ENCODE measurements at places on chromosomes 6 and 20. TPM values are rescaled to one million over a fixed set of nuclear protein-coding genes. Genes with fewer than 3 reads are reported as not detected.

- no peaks in the 10 kb centered on the region for H3K27me3 ChIP-seq
- no peak overlapping the region for H3K4me3 ChIP-seq
- peaks cover 13% of the 10 kb centered on the region for H3K36me3 ChIP-seq
Observed at GRCh38 chr20:33408716-33409654, 7.7 kb upstream of the CDK5RAP1 start.

- H3K4me3 ChIP-seq: no peak overlapping the region
- no peaks in the 10 kb centered on the region for H3K4me1 ChIP-seq
- peaks cover 12% of the 10 kb centered on the region for H3K27me3 ChIP-seq
- no peaks in the 10 kb centered on the region for H3K36me3 ChIP-seq
- no peak for DNase-seq
- H3K27ac ChIP-seq: no peak overlapping the region
Observed at GRCh38 chr6:26507658-26508057, 7.6 kb downstream of the BTN1A1 start.

DNA sequence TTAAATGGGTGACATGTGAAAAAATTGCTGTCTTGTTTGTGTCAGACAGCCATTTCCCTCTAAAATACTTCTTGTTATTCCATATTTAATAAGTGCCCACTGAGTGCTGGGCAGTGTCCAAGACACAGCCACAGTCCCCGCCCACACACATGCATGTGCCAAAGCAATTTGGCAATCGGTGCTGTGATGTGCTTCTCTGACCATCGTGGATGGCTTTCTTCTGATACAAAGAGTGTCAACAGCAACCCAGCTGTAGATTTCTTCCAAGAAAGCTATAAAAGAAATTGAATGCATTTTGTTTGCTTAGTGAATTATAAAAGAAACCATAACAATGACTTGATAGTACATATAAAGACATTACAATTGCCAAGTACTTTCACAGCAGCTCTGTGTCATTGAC lies 140.5 kb upstream of the ATXN1 start:
- no peak overlapping the region for H3K4me3 ChIP-seq
- H3K27ac ChIP-seq: no peak overlapping the region
- DNase-seq: no peak
- peaks cover 13% of the 10 kb centered on the region for H3K27me3 ChIP-seq
- no peaks in the 10 kb centered on the region for H3K4me1 ChIP-seq

PCIF1 gene
- total RNA-seq: 40.3 TPM

MUC21 gene
- not detected for total RNA-seq

TMC2 gene
- not detected for total RNA-seq

PRR18 gene
- not detected for total RNA-seq

HLA-DOB gene
- total RNA-seq: 15.6 TPM

GRCh38 chr6:2162079-2162445 lies 83.3 kb downstream of the GMDS start:
- no peak for DNase-seq
- H3K27me3 ChIP-seq: peaks cover 2% of the 10 kb centered on the region
- H3K4me1 ChIP-seq: peaks cover 30% of the 10 kb centered on the region
- H3K36me3 ChIP-seq: no peaks in the 10 kb centered on the region
- no peak overlapping the region for H3K27ac ChIP-seq

- no peak overlapping the region for H3K27ac ChIP-seq
- no peak overlapping the region for H3K4me3 ChIP-seq
- H3K4me1 ChIP-seq: peaks cover 6% of the 10 kb centered on the region
- peaks cover 15% of the 10 kb centered on the region for H3K36me3 ChIP-seq
Observed at GRCh38 chr20:25364180-25364788, 26.4 kb downstream of the ABHD12 start.

DNA sequence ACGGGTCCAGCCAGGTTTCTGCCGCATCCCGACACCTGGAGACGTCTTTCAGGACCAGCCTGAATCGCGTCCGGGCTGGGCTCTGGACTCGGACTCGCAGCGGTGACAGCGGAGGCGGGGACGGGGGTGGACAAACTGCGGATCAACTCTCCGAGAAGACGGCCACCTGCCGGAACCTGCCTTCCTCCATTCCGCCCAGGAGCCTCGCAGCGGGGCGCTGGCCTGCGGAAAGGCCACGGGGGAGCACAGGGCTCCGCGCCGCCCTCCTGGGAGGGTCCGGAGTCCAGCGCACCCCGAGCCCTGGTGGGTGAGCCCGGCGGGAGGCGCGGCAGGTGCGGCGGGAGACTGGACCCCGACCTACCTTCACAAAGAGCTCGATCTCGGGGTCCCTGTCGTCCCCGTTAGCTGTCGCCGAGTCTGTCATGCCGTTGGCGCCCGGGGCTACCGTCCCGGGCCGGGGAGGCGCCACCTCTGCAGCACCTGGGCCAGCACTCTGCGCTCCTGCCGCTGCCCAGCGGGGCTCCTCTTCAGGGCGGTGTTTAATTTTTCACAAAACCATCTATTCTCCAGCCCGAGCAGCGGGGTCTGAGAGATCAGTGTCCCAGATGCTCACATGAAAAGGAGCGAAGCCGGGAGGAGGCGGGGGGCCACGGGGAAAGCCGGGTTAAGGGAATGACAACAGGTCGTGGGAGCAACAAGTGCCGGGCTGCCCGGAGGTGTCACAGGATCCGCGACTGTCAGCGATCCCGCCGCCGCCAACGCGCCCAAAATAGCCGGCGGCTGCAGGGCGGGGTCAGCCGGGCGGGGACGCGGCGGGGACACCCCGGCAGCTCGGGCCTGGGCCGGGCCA lies at the start of gene CLIC5:
Gene CLIC5, minus strand, starts transcription at position 742 of the 850 bp plus-strand sequence. Its CDS starts 318 bp downstream, at position 424.
- H3K27ac ChIP-seq: peak within 1 kb of the TSS; percentile 71
- peak within 1 kb of the TSS; percentile 79 for H3K4me3 ChIP-seq
- no peaks in the 10 kb centered on the region for H3K36me3 ChIP-seq
- H3K4me1 ChIP-seq: peaks cover 54% of the 10 kb centered on the region
- peaks cover 23% of the 10 kb centered on the region for H3K27me3 ChIP-seq
- peak; percentile 34 for DNase-seq

DNA sequence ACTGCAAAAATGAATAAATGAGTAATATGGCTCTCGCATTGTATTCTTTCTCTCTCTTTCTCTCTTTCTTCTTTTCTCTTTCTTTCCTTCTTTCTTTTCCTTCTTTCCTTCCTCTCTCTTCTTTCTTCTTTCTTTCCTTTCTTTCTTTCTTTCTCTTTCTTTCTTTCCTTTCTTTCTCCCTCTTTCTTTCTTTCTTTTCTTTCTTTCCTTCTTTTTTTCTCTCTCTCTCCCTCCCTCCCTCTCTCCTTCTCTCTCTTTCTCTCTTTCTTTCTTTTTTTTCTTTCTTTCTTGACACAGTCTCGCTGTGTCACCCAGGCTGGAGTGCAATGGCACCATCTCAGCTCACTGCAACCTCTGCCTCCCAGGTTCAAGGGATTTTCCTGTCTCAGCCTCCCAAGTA lies 20.3 kb upstream of the ELOVL5 start:
- no peaks in the 10 kb centered on the region for H3K4me1 ChIP-seq
- no peak for DNase-seq
- H3K27me3 ChIP-seq: peaks cover 18% of the 10 kb centered on the region
- no peak overlapping the region for H3K4me3 ChIP-seq

DUSP15 gene
- not detected for total RNA-seq

GRCh38 chr6:157908369-157909281 lies 73.0 kb upstream of the SYNJ2 start:
- DNase-seq: no peak
- H3K4me1 ChIP-seq: peaks cover 13% of the 10 kb centered on the region
- peaks cover 28% of the 10 kb centered on the region for H3K36me3 ChIP-seq
- peak overlapping the region; percentile 53 for H3K27ac ChIP-seq

MATN4 gene
- total RNA-seq: not detected

DNA sequence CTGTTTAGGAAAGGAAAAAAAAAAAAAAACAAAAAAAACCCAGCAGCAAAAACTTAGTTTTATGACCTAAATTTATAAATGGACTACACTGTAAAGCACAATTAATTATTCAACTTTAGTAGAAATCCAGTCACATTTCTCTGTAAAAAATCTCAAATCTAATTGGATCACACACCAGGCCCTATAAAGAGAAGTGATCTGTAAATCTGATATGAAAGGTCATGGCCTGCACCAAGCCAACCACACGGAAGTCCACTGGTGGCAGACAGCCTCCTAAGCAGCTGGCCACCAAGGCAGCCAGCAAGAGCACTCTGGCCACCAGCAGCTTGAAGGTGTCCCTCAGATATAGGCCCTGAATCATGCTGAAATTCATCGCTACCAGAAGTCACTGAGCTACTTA lies 131.6 kb downstream of the HFE start:
- no peak overlapping the region for H3K27ac ChIP-seq
- H3K36me3 ChIP-seq: no peaks in the 10 kb centered on the region
- no peaks in the 10 kb centered on the region for H3K27me3 ChIP-seq
- H3K4me3 ChIP-seq: no peak overlapping the region
- peaks cover 38% of the 10 kb centered on the region for H3K4me1 ChIP-seq

- no peak overlapping the region for H3K27ac ChIP-seq
- peaks cover 8% of the 10 kb centered on the region for H3K4me1 ChIP-seq
- no peaks in the 10 kb centered on the region for H3K27me3 ChIP-seq
- DNase-seq: no peak
- no peak overlapping the region for H3K4me3 ChIP-seq
Observed at GRCh38 chr6:20876561-20876960, 342.3 kb downstream of the CDKAL1 start.

- H3K36me3 ChIP-seq: no peaks in the 10 kb centered on the region
Observed at GRCh38 chr20:15890407-15890982, 682.8 kb downstream of the KIF16B start.

GRCh38 chr20:31523361-31524283 lies 9.4 kb downstream of the HM13 start:
- no peak for DNase-seq
- no peak overlapping the region for H3K27ac ChIP-seq
- peaks cover 29% of the 10 kb centered on the region for H3K4me1 ChIP-seq
- no peak overlapping the region for H3K4me3 ChIP-seq
- peaks cover 42% of the 10 kb centered on the region for H3K36me3 ChIP-seq
- no peaks in the 10 kb centered on the region for H3K27me3 ChIP-seq

- no peaks in the 10 kb centered on the region for H3K36me3 ChIP-seq
- DNase-seq: no peak
- no peak overlapping the region for H3K4me3 ChIP-seq
- peaks cover 13% of the 10 kb centered on the region for H3K27me3 ChIP-seq
Observed at GRCh38 chr6:6230286-6230685, 90.2 kb downstream of the F13A1 start.

GRCh38 chr6:37311741-37312473 lies 41.9 kb upstream of the RNF8 start:
- H3K36me3 ChIP-seq: peaks cover 17% of the 10 kb centered on the region
- H3K4me3 ChIP-seq: no peak overlapping the region
- DNase-seq: no peak

FAM209B gene
- 0.45 TPM for total RNA-seq

BMP2 gene
- not detected for total RNA-seq

STMND1 gene
- not detected for total RNA-seq

DNA sequence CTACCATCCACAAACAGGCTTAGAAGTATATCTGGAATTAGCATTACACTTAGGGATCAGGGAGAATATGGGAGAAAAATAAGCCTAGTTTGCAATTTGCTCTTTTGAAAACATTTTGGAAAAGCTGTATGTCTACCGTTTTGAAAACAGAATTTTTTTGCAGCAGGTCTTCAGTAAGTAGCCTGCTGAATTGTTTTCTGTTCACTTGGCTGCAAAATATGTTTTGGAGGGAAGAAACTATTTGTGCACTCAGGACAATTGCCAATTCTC lies 39.6 kb downstream of the ILRUN start:
- peaks cover 26% of the 10 kb centered on the region for H3K36me3 ChIP-seq
- no peak for DNase-seq
- H3K27me3 ChIP-seq: no peaks in the 10 kb centered on the region
- H3K4me3 ChIP-seq: peak overlapping the region; percentile 76

- no peak for DNase-seq
- no peaks in the 10 kb centered on the region for H3K36me3 ChIP-seq
- H3K4me1 ChIP-seq: no peaks in the 10 kb centered on the region
- no peak overlapping the region for H3K27ac ChIP-seq
- no peaks in the 10 kb centered on the region for H3K27me3 ChIP-seq
Observed at GRCh38 chr6:50091641-50092040, 41.9 kb upstream of the DEFB112 start.

- no peak for DNase-seq
- H3K4me1 ChIP-seq: peaks cover 13% of the 10 kb centered on the region
- no peaks in the 10 kb centered on the region for H3K36me3 ChIP-seq
- no peak overlapping the region for H3K27ac ChIP-seq
- H3K27me3 ChIP-seq: no peaks in the 10 kb centered on the region
Observed at GRCh38 chr6:135853986-135854385, 2.5 kb downstream of the PDE7B start.

ASIP gene
- not detected for total RNA-seq

DNA sequence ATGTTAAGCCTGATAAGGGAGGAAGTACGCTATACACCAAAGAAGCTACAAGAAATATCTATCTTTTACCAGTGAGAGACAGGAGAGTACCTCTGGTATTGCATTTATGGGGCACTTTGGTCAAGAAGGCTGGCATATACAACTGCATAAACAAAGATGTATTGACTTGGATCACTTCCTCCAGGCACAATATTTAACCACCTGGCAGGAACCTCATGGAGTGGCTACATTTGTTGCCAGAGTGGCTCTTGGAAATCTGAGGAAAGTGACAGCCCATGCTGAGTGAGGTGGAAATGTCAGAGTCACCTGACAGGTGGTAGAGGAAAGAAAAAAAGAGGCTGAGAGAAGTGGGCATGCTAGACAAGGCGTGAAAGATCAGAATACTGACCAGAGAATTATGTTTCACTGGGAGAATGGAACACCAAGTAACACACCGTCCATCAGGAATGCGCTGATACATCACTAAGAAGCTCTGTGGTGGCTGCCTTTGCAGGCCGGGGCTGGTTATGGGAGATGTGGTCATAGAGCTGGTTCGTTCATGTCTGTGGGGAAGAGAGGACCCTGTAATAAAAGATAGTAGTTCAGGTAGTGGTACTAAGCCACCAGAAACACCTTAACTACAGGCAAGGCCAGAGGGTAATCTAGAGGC lies 61.4 kb upstream of the UFL1 start:
- H3K27me3 ChIP-seq: no peaks in the 10 kb centered on the region
- H3K4me1 ChIP-seq: peaks cover 2% of the 10 kb centered on the region
- H3K36me3 ChIP-seq: no peaks in the 10 kb centered on the region
- no peak overlapping the region for H3K4me3 ChIP-seq
- DNase-seq: no peak
- no peak overlapping the region for H3K27ac ChIP-seq

- H3K4me1 ChIP-seq: peaks cover 12% of the 10 kb centered on the region
- H3K27me3 ChIP-seq: peaks cover 68% of the 10 kb centered on the region
- H3K36me3 ChIP-seq: no peaks in the 10 kb centered on the region
- peak overlapping the region; percentile 40 for H3K4me3 ChIP-seq
- no peak for DNase-seq
Observed at GRCh38 chr6:150037526-150038201, 12.3 kb upstream of the RAET1L start.

LSM2 gene
- 123 TPM for total RNA-seq

DNA sequence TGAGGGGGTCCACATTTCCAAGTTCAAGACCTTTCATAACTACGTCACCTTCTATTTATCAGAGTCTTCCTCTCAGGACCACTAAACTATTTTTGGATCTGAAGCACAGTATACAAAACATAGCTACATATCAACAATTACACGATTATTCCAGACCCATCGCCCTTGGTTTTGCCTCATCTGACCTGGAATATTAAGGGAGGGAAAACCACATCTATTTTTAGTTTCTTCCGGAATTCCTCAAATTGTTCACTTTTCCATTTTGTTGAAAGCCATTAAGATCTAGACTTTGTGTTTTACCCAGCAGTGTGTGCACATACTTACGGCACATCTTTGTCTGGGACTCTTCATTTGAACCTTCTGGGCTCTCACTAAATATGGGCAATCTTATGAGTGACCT lies 12.0 kb upstream of the ADGRF5 start:
- no peak for DNase-seq
- H3K27ac ChIP-seq: no peak overlapping the region
- no peaks in the 10 kb centered on the region for H3K4me1 ChIP-seq
- no peak overlapping the region for H3K4me3 ChIP-seq

- no peaks in the 10 kb centered on the region for H3K27me3 ChIP-seq
- peaks cover 15% of the 10 kb centered on the region for H3K36me3 ChIP-seq
- DNase-seq: no peak
- H3K27ac ChIP-seq: no peak overlapping the region
- H3K4me3 ChIP-seq: no peak overlapping the region
- no peaks in the 10 kb centered on the region for H3K4me1 ChIP-seq
Observed at GRCh38 chr6:119196715-119197114, 118.3 kb upstream of the FAM184A start.

MYCT1 gene
- not detected for total RNA-seq
